ENCODE measurements at places on chromosomes 1 and 21.

DNA sequence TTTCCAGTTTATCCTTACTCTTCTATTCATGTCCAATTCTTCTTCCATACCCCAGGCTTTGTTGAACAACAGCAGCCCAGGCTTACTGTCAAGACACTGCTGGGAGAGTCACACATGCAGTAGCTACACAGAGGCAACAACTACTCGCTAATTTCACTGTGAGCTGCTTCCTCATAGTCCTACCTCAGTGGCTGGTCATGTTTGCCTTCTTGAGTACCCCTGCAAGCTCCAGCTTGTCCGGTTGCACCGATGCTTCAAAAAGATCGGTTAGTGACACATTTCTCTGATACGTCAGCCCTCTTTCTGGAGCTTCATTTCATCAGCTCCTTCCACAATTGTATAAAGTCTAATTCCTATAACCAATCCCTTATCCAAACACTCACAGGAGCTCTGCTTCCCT, 246.7 kb upstream of the NFIA start:
- no peak for DNase-seq

GRCh38 chr1:203461717-203462116, 13.9 kb upstream of the PRELP start:
- no peak for DNase-seq

- no peak for DNase-seq
Measured at GRCh38 chr1:6523566-6523965, 30.7 kb downstream of the NOL9 start.

- DNase-seq: no peak
Measured at GRCh38 chr21:26389971-26390641, 183.0 kb downstream of the CYYR1 start.

- DNase-seq: no peak
Measured at GRCh38 chr1:48738356-48738755, 38.3 kb downstream of the BEND5 start.

GRCh38 chr21:42386034-42386591, 9.7 kb downstream of the TMPRSS3 start:
- no peak for DNase-seq

DNA sequence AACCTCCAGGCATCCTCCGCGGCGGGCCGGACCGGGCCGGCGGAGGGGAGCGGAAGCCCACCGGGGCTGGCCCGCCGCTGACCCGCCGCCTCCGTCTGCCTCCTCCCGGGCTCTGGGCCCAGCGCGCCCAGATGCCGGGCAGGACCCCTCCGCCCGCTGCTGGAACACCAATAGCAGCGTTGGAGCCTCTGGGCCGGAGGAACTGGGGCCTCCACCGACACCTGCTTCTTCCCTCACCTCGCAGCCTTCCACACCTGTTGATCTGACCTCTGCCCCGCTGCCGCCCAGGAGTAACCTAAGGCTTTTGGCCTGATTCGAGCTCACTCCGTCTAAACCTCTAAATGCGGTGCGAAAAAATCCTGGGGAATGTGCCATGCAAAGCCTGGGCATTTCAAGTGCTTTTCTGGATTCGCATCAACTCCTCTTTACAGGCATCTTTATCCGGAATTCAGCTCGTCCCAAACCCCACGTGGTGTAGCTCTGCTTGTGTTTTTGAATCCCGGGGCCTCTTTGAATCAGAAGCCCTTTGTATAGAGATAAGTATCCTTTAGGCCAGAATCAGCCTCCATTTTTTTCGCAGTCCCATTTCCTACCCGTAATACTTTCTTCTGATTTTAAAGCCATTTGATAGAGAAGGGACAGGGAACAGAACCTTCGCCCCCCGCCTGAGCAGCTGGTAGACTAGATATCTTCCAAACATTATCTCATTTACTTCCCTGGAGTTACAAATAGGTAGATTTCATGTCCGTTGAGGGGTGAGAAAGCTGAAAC, 680 bp upstream of the CNN3 start:
- no peak for DNase-seq

GRCh38 chr1:234732671-234733390, 122.9 kb upstream of the IRF2BP2 start:
- no peak for DNase-seq

GRCh38 chr1:181737056-181737455, 253.7 kb downstream of the CACNA1E start:
- DNase-seq: no peak

GRCh38 chr1:154422521-154422920, 17.4 kb downstream of the IL6R start:
- no peak for DNase-seq

DNA sequence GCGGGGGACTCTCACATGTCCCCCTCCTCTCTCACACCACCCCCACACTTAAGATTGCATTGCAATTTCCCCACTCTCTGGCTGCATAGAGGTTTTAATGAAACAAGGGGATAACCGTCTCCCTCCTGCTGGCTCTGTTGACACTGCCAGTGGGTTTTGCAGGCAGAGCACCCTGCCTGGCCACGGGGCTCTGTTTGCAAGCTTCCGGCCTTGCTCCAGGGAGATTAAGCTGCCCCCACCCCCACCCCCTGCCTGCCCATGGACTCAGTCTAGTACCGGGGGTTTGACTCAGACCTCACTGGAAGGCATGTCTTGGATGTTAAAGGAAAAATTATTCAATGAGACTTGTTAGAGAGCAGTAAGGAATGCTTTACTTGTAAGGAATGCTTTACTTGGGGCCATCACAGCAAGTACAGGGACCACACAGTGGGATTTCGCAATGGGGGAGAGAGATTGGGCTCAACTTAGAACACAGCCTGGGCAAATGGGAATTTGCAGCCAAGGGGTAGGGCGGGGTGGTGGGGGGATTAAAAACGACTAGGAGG, 101.0 kb downstream of the AJAP1 start:
- DNase-seq: no peak

- no peak for DNase-seq
Measured at GRCh38 chr1:112686417-112686816, 12.0 kb downstream of the MOV10 start.

DNA sequence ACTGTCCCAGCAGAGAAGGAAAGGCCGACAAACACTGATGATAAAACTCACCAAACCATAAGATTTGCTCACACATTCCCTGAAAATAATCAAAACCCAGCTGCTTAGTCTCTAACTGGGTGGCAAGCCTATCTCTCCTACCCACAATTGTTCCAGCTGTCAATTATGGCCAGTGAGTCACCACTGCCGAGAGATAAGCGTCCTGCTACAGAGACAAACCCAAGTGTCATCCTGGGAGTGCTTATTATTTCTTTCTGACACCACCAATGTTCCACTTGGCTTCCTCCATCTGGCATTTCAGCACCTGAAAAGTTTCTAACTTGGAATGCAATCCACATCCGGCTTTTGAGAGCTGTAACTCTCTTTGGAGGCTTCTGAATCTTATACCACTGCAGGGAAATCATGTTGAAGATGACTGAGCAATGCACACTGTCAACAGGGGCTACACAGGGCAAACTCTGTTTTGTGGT, 51.5 kb upstream of the VAV3 start:
- no peak for DNase-seq

DNA sequence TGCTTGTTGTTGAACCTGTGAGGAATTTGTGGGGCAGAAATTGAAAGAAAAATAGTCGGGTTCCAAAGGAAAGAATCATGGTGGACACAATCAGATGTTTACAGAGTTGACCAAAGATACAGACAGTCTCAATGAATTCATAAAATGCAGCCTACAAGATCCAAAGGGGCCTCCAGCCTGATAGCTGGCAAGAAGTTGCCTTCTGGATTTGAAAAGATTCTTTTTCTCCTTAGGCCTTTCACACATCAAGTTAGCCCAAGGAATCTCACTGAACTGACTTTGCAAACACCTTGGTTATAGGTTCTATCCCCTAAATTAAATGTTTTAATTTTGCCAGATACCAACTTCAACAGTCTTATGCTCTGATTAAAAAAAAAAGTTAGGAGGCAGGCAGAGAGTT, 21.5 kb downstream of the SLAMF1 start:
- DNase-seq: no peak

GRCh38 chr21:32472890-32473765, 60.6 kb downstream of the EVA1C start:
- DNase-seq: no peak

DNA sequence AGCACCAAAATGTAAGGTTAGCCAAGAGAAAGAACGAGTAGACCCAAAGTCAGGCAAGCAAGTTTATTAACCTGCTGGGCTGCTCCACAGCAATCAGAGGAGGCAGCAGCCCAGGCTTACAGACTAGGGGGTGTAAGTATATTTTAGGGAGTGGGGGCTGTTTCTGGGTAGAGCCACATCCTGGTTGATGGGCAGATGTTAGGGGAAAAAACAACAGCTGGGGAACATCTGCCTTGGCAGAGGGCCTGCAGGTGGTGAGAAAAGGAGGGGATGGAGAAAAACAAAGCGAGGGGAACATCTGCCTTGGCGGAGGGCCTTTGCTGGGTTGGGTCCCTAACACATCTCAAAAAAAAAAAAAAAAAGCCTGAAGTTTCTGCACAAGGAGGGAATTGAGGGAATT, 9.7 kb upstream of the ZBTB48 start:
- DNase-seq: no peak

DNA sequence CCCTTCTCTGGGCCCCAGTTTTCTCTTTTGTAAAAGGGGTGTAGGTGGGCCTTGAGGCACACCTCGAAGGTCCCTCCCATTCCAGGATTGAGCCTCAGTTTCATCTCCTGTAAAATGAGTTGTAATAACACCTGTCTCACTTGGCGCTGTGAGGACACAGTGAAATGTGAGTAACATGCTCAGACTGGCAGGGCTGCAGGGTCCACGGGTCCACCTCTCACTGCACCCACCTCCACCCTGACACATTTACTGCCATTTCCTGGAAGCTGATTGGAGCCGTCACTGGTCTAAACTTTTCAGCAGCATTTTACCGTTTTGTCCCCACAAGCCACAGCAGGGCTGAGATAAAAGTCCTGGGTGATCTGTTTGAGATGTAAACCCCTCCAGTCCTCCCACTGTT, 398.0 kb downstream of the PTPRU start:
- no peak for DNase-seq

- DNase-seq: no peak
Measured at GRCh38 chr1:192998536-192998935, 60.6 kb downstream of the UCHL5 start.

- DNase-seq: no peak
Measured at GRCh38 chr1:158728510-158729225, 8.1 kb upstream of the OR6K3 start.

GRCh38 chr1:203511513-203511912, 17.6 kb downstream of the OPTC start:
- DNase-seq: no peak

DNA sequence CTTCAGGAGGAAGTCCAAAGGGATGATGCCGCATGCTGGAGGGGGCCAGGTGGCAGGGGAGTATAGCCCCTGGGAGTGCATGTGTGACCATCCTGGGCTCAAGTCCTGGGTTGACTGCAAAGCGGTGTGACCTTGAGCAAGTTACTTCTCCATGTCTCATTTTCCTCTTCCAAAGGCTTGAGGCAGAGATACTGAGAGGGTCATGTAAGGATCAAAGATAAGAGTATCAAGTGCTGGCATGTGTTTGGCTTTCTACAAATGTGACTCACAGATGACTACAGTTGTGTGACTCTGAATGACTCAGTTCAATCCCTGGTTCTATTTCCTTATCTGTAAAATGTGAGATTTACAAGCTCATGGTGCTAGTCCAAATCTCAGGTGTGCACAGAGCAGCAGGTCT, 26.1 kb downstream of the PROK1 start:
- DNase-seq: no peak

DNA sequence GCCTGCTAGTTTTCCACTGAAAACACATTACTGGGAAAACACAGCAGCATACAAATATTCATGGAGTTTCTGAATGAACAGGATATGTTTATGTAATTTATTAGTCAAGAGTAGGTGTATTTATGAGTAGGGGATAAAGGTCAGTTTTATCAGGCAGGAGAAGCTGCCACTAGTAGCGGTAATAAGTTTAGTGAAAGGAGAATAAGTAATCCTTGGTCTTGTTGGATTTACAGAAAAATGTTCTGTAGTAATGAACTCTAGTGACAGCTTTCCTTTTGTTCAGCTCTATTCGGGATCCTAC, 1.2 kb downstream of the MAST2 start:
- DNase-seq: no peak

GRCh38 chr1:26856604-26857469, 6.1 kb upstream of the SFN start:
- DNase-seq: no peak

DNA sequence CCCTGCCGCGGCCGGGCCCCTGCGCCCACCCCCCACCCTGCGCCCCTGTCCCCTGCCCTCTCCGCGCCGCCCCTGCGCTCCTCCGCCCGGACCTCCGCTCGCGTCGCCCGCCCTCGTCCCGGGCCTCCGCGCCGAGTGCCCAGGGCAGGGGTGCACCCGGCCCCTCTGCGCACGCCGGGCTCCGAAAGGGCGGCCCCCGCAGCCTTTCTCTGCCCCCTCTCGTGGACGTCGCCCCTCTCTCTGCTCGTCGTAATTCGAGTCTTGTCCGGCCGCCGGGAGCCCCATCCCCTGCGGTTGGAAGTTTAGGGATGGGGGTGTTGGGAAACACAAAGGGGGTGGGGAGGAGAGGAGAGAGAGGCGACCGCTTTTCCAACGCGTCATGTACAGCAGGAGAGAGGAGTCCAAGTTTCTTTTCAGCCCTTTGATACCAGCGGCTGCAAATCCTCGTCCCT, 407 bp downstream of the GALNT2 start:
- peak; percentile 4 for DNase-seq

- no peak for DNase-seq
Measured at GRCh38 chr1:5622412-5622811, 369.8 kb downstream of the NPHP4 start.

DNA sequence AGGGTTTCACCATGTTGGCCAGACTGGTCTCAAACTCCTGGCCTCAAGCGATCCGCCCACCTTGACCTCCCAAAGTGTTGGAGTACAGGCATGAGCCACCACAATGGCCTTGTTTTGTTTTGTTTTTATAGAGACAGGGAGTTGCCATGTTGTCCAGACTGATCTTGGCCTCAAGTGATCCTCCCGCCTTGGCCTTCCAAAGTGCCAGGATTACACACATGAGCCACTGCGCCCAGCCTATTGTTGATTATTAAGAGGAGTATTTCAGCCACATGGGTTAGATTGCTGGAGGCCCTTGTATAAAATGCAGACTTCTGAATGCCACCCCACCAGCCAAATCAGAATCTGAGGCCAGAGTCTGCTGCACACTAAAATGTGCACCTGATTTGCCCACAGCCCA, 57.2 kb upstream of the ANGPTL1 start:
- DNase-seq: no peak

GRCh38 chr1:111965781-111966443, 23.6 kb downstream of the KCND3 start:
- no peak for DNase-seq

Data from stimulated activated CD8-positive, alpha-beta memory T cell treated with anti-CD3 and anti-CD28 coated beads, Interleukin-12 subunit alpha, Interleukin-12 subunit beta, amount 100 ng/mL, for 1 hour (primary cell).